Stimulated activated CD4-positive, alpha-beta T cell treated with anti-CD3 and anti-CD28 coated beads, TNF-alpha, amount 100 ng/mL, for 4 hours (primary cell): ENCODE measurements at places on chromosomes 4 and X.

DNA sequence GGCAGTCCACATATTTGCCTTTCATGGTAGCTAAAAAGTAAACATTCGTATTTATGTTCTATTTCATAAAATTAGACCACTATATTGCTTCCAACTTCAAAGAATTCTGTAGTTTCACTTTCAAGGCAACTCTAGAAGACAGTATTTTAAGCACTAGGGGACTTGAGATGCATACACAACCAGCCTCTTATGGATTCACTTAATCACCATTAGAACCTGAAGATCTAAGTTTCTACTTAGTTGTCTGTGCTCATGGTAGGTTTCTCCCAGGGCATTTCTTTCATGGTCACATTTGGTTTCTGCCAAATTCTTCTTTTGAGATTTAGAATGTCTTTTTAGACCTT lies 209.9 kb upstream of the HCCS start:
- DNase-seq: no peak

DNA sequence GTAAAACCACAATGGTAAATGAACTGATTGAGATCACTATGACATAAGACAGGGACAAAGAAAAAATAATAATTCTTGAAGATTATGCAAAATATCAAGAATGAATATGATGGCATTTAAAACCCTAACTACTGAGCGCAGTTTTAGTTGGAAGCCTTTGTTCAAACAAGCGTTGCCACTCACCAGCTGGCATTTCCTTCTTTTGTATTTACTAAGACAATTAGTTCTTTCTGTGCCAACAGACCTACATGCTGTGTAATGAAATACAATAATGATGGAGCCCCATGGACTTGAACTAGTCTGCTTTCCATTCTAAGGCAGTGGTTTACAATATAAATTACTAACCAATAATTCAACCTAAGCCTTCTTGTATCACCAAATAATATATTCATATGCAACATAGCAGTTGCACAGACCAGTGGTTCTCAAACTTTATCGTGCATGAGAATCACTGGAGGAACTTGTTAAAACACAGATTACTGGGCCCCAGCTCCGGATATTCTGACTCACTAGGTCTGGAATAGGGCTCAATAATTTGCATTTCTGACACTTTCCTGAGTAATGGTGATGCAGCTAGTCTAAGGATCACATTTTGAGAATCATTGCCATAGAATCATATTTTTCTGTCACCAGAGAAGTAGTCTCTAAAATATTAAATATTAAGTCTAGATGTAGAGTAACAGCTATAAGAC lies 196.4 kb upstream of the MAGEB18 start:
- no peak for DNase-seq

GRCh38 chr4:6873792-6874461 lies 35.7 kb upstream of the TBC1D14 start:
- peak; percentile 70 for DNase-seq

GRCh38 chr4:158644356-158644755 lies 27.3 kb downstream of the C4orf46 start:
- DNase-seq: no peak

GRCh38 chrX:123236859-123237258 lies 52.8 kb downstream of the GRIA3 start:
- no peak for DNase-seq

DNA sequence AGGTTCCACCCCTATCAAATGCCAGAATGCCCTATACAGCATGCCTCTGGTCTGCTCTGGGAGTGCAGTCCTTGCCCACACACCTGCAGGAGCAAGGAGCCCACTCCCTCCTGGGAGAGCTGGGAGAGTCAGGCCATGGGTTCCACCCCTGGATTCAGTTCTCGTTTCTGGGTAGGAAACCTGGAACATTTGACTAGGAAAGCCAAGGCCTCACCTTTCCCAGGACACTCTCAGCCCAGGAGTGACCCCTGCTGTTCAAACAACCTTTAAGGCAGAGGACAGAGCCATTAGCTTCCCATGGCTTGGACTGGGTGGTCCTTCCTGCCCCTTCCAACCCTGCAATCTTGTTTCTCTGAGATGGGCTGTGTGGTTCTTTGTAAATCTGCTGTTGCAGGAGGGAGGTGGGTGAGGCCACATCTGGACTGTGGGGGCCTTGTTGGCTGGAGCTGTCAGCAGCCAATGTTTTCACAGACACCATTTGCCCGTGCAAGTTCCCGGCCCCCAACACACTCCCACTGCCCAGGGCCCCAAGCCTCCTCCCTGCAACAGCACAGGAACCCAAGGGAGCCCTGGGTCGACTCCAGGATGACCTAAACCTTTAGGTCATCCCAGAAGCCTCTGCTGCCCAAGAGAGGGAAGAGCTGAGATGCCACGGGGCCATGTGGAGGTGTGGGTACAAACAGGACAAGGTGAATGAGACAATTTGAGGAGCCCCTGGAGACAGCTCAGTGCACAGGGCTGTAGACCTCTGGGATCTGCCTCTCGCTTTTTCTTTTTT lies 104.4 kb downstream of the PJA1 start:
- no peak for DNase-seq

GRCh38 chrX:35664833-35665232 lies 133.3 kb upstream of the MAGEB16 start:
- no peak for DNase-seq

- no peak for DNase-seq
Observed at GRCh38 chrX:82748906-82749505, 759.1 kb upstream of the POU3F4 start.

- DNase-seq: no peak
Observed at GRCh38 chr4:156060661-156061060, 107.0 kb upstream of the CTSO start.

GRCh38 chr4:157315968-157316367 lies 95.4 kb downstream of the GRIA2 start:
- no peak for DNase-seq

DNA sequence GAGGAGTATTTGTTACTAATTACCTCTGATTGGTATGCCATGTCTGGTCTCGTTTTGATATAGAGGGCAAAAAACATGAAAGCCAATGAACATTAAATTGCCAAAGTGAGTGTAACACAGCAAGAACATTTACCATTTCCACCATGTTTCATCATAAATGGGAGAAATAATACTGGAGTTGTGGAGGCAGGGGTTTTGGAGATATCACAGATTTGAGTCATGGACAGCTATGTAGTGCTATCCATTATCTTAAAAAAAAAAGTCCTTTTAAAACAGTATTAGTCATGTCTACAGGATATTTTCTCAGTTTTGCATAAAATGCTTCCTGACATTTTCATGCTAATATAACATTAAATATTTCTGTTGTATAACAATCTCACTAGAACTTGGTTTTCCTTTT lies 301.2 kb downstream of the IL1RAPL1 start:
- no peak for DNase-seq

GRCh38 chr4:87005690-87006425 lies 71.0 kb downstream of the AFF1 start:
- DNase-seq: no peak
